M059J (cell line): ENCODE measurements at places on chromosomes 13 and 19.

GRCh38 chr19:47210689-47211316 lies 20.2 kb downstream of the BBC3 start:
- DNase-seq = peak; percentile 75

- DNase-seq = no peak
These were observed 18.6 kb downstream of the GJA3 start for GRCh38 chr13:20142023-20142926.

GRCh38 chr13:33125821-33126570 lies 109.8 kb downstream of the KL start:
- peak; percentile 96 for DNase-seq

- no peak for DNase-seq
These were observed 1407.7 kb upstream of the SLC10A2 start for GRCh38 chr13:104473936-104474335.

DNA sequence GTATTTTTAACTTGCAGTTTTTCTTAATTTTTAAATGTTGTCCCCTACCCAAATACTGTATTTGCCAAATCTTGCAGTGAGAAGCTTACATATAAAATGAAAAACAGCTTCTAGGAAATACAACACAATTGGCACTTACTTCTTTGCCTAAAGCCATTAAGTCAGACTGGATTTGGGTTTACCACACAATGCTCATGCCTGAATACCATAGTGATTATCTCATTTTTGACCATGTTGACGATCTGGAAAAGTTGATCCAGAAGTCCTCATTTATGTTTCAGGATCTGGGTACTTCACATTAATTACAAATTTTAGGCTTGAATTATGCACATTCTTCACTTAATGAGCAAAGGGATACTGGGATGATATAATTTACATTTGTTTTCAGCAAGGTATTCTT lies 2.4 kb downstream of the RNF6 start:
- peak; percentile 60 for DNase-seq

DNA sequence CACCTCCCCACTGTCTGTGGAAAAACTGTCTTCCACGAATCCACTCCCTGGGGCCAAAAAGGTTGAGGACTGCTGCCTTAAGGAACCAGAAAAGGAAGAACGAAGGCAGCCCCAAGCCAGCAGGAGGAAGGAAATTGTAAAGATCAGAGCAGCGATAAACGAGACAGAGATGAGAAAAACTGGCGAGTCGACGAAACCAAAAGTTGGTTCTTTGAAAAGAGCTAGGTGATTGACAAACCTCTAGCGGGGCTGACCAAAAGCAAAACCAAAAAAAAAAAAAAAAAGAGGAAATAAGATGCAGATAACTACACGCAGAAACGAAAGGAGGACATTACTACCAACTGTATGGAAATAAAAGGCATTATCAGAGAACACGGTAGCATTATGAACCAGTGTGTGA lies 76.9 kb downstream of the GADD45B start:
- peak; percentile 74 for DNase-seq

- no peak for DNase-seq
These were observed 2.8 kb upstream of the ZNF543 start for GRCh38 chr19:57317503-57317902.

- no peak for DNase-seq
These were observed 39.3 kb upstream of the KCTD4 start for GRCh38 chr13:45240143-45240542.

DNA sequence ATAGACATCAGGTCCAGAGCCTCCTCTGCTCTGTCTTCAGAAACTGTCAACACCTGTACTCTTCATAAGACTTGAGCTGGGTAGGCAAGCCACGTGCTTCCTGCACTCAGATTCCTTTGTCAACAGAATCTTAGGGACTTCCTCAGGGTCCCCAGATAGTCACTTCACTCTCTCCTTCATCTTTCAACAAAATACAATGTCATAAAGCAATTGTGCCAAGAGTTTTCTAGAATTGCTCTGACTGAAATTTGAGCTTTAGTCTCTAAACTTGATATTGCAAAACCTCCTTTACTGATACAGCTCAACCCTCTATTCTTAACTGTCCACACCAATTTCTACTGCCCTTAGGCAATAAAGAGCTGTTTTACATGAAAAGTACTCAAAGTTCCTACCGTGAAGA lies 179.9 kb downstream of the IRS2 start:
- DNase-seq = no peak

DNA sequence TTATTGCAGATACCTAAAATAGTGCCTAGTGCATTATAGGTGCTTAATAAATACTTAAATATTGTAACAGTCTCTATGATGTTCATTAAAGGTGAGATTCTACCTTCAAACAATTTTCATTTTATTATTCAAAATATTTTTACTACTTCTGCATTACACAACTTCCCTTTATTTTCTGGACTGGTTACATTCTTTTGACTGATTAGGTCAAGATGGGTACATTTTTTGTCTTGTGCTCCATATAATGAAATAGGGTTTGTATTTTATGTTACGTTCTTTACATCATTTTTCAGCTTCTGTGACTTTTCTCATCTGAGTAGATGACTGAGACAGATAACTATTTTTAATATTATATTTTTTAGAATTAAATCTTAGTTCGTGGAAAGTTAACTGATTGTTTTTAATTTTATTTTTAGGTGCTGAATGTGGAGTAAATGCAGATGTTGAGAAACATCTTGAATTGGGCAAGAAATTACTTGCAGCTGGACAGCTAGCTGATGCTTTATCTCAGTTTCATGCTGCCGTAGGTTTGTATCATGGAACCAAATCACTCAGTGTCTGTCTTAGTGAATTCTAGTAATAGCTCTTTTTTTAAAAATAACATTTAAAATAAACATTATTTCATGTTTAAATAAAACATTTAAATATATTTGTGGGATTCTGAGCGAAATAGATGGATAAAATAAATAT lies 32.0 kb downstream of the DNAJC3 start:
- no peak for DNase-seq

GRCh38 chr13:21067848-21068247 lies 6.5 kb upstream of the LATS2 start:
- DNase-seq = no peak

DNA sequence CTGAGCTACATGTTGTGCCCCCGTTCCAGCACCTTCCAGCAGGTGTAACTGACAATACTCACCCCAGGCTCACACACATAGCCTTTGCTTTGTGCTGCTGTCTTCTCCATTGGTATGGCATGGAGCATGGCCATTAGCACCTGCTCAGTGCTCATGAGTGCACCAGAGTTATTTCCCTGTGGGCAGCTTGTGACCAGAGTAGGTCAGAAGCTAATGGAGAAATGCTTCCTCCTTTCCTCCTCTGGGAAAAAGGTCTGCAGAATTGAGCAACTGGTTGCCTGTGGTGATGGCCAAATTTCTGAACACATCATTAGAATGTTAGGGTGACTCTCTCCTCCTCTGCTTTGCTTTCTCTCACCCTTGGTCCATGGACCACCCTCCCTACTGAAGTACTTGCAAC lies 344.5 kb upstream of the TMTC4 start:
- peak; percentile 38 for DNase-seq

- DNase-seq = peak; percentile 92
These were observed 1505.1 kb upstream of the SLC10A2 start for GRCh38 chr13:104571161-104571892.

DNA sequence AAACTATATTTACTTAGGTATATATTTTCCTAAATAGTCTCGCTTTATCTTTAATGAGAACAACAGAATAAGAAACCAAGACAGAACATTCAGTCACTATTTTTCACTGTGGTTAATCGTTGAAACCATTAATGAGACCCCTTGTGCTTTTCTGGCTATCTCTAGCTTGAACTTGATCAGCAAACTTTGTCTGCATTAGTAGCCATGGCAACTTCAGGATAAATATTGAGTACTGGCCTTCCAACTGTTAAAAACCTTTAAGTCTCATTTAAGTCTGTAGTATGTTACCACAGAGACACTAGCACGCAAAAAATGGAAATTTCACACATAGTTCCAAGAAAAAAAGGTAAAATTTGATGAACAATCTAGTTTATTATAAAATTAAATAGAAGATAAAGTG lies 946.0 kb downstream of the SLITRK5 start:
- no peak for DNase-seq

GRCh38 chr13:71964491-71965100 lies 97.6 kb upstream of the DACH1 start:
- peak; percentile 1 for DNase-seq

- DNase-seq = no peak
These were observed 75.1 kb downstream of the SLC15A1 start for GRCh38 chr13:98677398-98677797.

- DNase-seq = no peak
These were observed 58.1 kb downstream of the MYH14 start for GRCh38 chr19:50261446-50261970.

DNA sequence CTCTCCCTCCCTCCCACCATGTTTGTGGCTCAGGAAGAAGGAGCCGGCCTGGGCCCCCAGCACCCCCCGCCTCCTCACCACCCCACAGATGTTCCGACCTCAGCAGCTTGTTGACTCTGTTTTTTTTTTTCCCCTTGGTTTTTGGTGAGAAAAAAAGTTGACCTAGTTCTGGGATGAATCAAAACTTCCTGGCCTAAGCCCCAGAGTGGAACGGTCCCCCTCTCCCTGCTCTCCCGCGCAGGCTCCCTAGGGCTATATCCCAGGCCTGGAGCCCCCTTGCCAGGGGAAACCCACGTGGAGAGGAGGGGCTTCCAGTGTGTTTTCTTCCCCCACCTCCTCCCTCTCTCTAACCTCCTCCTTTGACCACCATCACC lies 4.0 kb downstream of the COL5A3 start:
- DNase-seq = no peak

DNA sequence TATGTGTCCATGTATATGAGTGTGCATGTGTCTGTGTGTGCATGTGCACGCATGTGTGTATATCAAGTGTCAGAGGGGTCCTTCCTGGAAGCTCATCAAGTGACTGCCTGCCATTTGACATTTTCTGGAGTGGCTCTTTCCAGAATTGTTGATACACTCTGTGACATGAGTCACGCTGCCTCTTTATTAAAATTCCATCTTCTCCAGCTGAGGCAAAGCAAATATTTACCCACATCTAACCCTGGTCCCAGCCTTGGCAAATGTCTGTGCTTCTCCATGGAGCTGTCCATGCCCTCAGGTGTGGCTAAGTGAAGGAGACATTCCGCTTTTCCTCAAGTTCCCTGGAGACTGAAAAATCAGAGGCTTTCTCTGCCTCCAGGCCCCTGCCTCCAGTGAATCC lies 88.2 kb upstream of the MBNL2 start:
- peak; percentile 45 for DNase-seq

DNA sequence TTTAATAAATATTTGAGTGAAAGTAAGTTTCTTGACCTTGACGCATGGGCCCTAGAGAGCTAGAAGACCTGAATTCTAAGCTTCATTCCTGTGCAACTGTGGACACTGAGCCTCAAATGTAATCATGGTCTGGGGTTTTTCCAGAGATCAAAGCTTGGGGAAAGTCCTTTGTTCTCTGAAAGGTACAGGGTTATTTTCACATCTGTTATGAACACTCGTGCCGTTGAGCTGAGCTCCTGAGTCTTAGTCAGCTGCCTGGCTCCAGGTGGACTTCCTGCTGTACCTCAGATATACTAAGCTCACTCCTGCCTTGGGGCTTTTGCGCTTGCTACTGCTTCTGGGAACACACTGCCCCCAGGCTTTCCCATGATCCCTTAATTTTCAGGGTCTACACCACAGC lies 7.5 kb upstream of the ZBTB32 start:
- DNase-seq = no peak

GRCh38 chr19:4638317-4638716 lies 999 bp upstream of the TNFAIP8L1 start:
- DNase-seq = no peak

DNA sequence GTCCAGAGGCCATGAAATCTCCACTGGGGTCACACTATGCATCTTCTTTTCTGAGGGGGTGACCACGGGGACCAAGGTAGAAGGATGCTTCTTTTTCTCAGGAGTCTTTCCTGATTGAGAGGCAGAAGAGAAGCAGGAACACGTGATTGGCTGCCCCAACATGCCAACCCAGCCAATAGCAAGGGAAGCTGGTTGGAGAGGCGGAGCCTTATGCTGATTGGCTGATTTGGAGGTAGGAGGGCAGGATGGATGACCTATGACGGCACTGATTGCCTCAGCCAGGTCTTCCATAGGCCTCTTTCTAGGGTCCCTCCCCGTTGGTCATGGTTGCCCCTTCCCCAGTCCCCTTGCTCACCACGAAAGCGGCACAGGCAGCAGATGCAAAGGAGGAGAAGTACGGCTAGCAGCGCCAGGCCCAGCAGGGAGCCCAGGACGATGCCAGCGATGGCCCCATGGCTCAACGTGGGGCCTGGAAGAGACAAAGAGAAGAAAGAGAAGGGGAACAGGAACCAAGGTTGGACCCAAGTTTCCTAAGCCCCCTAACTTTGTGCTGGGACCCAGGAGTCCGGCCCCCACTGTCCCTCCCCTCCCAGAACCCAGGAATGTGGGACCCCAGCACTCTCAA lies 8.0 kb downstream of the VSIG10L start:
- peak; percentile 23 for DNase-seq

- no peak for DNase-seq
These were observed 25.3 kb downstream of the RASA3 start for GRCh38 chr13:114106991-114107685.

DNA sequence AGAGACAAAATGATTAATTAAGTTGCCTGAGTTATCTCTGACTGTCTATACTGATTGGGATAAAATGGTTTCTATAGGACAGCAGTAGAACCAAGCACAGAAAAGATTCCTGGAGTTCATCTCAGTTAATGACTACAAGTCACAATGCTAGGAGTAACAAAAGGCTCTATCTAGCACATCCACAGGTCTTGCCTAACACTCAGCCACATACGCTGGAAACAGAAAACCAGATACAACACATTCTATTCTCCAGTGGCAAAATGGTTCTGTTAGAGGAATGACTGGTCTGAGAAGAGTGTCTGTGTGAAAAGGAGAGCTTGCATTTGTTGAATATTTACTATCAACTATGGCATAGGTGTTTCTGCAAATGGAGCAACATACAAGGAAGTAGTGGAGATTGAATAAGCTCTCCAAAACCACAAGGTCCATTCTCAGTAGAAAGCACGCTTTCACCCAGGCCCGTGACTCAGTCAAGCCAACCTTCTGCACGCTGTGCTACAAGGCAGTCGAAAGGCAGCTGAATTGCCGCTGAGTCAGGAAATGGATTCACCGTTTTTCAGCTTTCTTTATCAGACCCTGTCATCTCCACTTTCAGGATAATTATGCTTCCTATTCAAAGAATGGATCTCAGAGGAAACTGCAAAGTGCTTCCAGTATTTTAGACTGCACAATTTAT lies 761.5 kb downstream of the EFNB2 start:
- peak; percentile 93 for DNase-seq

DNA sequence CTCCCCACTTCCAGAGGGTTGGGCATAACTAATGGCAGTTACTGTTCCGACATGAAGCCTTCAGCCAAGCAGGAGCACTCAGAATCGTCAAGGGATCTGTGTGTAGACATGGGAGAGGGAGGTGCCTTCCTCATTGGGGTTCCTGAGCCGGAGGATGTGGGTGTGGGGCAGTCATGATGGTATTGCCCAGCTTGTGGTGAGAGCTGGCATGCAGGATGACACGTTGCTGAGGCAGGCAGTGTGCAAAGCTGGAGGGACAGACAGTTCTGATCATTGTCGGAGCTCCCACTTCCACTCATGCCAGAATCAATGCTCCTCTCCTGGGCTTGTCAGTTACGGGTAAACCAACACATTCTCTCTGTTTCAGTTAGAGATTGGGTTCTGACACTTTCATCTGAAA lies 83.9 kb upstream of the TSC22D1 start:
- DNase-seq = peak; percentile 36
